ENCODE measurements at places on chromosomes 5 and 9.

- DNase-seq, result no peak
Measured at GRCh38 chr5:119878712-119879111, 249.4 kb downstream of the FAM170A start.

- no peak for DNase-seq
Measured at GRCh38 chr9:128947277-128947526, 201 bp downstream of the DOLK start.

DNA sequence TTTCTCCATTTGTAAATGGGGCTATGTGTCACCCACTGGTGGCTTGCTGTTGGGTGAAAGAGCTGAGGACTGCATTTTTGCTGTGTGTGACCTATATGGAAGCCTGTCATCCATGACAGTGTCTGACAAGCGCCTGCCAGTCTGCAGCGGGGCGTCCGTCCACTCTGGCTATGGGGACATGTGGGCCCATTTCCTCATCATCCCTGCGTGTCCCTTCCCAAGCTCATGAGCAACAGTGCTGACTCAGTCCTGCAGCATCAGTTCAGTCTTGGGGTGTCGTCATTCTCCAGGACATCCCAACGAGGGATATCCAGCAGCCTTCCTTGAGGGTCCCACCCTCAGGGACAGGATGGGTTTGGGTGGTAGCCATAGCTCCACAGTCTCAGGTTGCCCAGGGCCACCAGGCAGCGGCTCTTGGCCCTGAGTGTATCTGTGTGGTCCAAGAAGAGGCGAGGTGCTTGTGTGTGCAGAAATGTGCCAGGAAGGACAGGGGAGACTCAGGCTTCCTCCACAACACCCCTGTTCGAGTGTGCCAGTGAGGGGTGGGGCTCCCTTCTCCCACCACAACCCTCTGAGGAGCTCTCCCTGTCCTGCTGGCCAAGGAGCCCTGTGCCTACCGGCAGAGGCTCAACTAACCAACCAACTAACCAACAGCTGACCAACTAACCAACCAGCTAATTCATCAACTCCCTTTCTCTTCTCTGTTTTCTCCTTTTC lies 2.1 kb downstream of the FGD3 start:
- no peak for DNase-seq

- no peak for DNase-seq
Measured at GRCh38 chr5:77637998-77638762, at the start of gene OTP. Gene OTP (minus strand): TSS chr5:77638713. CDS start chr5:77638549, 164 bp downstream.

GRCh38 chr5:181207214-181207959 lies 2.4 kb upstream of the TRIM7 start:
- peak; percentile 46 for DNase-seq

DNA sequence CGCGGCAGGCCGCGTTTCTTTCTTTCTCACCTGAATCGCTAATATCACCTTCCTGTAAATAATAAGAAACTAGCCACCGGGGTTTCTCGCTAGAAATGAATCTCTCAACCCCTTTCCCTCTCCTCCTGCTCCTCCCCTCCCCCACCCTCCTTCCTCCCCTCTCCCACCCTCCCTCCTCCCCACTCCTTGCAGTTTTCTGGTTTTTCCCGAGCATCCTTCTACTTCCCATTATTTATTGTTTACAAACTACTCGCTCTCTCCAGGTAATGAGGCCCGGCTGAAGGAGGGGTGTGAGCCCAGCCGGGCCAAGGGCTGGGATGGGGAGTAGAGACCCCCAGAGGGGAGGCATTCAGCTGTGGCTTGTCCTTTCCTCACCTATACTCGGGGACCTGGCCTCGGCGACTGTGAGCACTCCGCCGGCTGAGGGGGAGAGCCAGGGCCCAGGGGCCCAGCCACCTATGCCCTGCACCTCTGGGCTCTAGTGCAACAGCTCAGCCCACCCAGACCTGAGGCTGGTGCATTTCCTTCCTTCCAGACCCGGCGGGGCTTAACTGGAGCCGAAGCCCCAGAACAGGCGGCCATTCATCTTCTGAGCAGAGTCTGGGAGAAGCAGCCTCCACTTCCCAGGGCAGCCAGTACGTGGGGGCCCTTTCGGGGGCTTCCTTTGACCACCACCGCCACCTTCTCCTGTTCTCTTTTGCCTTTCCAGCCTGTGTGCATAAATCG lies 2.1 kb upstream of the IRX4 start:
- DNase-seq, result no peak

- DNase-seq, result peak; percentile 65
Measured at GRCh38 chr5:157306692-157307471, 41.0 kb downstream of the CYFIP2 start.

GRCh38 chr5:34686762-34687268 lies 30.7 kb downstream of the RAI14 start:
- no peak for DNase-seq

- no peak for DNase-seq
Measured at GRCh38 chr5:112208699-112209615, 210.1 kb downstream of the EPB41L4A start.

DNA sequence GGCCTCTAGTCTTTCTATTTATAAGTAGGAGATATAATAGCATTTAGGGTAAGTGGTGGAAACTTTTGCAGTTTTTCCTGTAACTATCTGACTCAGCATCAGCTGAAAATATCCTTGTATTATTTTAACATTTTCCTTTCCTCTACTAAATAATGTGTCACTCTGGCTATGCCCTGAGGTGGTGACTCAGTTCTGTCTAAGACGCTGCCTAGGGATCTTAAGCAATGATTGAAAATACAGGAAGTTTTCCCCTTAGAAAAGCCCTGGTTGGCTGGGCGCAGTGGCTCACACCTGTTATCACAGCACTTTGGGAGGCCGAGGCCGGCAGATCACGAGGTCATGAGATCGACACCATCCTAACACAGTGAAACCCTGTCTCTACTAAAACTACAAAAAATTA lies 9.3 kb upstream of the EDIL3 start:
- no peak for DNase-seq

DNA sequence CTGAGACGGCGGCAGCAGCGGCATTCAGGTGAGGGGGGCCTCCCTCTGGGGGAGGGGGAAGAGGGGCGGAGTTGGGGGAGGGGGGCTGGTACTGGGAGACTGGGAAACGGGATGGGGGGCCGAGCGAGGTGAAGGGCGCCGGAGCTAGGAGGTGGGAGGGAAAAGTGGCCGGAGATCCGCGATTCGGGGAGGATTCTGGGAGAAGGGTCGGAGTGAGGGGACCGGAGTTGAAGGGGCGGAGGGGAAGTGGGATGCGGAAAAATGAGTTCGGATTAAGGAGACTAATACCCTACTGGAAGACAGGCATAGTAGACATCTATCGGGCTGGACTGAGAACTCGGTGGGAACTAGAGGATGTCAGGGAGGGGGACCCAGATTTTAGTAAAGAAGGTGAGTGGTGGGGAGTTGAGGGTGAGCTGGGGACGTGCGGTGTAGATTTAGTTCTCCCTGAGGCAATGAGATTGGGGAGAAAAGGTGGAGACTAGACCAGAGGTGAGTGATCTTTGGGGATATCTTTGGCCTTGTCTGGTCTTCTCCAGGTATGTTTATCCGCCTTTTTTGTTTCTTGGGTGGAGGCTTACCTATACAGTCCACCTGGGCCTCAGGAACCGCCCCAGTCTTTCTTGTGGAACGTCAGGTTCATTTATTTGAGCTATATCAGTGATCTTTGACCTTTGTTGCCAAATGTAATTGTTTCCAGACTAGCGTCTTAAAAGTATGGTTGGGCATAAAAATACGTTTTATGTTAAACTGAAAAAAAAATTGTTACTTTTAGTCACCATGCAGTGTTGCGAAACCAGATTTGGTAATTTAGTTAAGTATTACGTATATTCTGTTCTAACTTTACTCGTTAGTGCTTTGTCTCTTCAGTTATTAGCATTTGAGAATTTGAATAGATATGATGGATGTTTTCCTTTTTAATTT lies 632 bp downstream of the UBAP1 start:
- DNase-seq, result no peak

GRCh38 chr5:172721455-172722326 lies 49.3 kb downstream of the DUSP1 start:
- no peak for DNase-seq

DNA sequence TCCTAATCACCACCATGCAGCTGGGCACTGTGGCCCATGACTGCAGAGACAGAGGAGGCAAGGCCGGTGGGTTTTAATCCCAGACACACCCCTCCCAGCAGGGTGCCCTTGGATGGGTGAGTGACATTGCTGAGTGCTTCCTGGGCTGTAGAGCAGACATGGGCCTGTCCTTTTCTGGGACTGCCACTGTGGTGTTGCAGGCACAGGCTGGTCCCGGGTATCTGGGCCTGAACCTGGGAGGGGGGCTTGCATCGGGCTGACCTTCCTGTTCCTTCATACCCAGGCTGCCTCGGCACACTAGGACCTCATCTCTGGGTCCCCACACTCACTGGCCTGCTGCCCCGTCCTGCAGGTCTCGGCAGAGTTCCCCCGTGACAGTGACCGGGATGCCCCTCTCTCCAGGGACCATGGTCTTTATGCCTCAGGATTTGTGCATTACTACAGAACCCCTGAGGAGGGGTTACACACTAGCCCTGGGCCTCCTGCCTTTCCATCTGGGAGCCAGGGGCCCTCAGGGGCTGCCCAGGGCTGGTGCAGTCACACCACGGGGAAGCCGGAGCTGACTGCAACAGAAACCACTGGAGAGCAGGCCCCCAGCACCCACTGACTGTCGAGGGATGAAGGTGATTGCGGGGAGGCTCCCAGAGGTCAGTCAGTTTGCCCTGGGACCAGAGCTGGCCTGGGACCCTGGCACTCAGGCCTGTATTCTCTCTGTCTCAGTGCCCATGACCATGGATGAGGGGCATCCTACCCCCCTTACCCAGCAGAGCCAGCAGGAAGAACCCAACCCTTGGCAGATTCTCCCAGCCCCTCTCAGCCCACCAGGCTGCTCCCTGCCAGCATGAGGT lies 8.9 kb upstream of the SLC25A48 start:
- no peak for DNase-seq

DNA sequence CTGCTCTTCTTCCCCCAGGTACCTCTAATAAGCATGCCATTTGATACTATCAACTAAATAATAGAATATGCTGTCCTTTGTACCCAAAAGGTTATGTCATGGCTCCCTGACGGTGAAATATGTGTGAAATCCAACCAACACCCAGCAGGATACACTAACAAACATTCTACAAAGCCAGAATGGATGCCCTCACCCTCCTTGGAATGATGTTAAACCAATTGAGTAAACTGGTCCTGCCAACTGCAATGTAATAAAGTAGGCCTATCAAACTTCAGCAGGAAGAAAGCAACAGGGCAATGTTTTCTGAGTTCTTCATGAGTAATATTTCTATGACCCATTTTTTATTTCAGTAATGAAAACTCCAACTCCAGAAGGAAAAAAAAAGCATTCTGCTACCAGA lies 24.9 kb downstream of the RGMB start:
- no peak for DNase-seq

DNA sequence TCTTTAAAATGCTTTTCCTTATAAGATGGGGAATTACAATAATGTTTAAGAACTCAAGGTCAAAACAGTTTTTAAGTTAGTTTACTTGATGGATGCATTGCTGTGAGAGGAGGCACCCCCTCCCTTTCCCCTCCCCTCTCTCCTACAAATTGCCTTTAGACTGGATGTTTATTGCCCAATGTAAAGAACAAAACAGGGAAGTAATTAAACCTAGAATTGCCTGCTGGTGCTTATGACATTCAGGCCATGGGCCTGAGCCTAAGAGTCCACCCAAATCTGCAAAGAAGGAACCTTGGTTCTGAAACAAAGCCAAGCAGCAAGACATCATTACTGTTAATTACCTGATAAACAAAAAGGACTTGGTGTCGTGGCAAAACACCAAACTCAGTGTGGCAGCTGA lies 630.3 kb downstream of the ISL1 start:
- no peak for DNase-seq

DNA sequence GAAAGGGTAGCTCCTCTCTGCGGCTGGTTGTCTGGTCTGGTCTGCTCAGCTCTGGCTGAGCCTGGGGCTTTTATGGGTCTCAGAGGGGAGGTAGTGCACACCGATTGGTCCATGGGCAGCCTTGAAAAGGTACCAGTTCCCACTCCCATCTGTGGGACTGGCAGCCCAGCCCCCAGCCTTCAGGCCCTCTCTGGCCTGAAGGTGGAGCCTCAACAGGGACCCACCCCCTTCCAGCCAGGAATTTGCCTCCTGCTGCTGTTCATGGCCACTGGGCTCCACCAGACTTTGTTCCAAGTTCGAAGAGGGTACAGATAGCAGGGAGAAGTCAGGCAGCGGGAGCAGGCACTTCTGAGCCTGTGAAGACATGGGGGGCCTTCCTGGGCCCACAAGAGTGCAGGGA lies 165.3 kb upstream of the SLC27A6 start:
- DNase-seq, result no peak

DNA sequence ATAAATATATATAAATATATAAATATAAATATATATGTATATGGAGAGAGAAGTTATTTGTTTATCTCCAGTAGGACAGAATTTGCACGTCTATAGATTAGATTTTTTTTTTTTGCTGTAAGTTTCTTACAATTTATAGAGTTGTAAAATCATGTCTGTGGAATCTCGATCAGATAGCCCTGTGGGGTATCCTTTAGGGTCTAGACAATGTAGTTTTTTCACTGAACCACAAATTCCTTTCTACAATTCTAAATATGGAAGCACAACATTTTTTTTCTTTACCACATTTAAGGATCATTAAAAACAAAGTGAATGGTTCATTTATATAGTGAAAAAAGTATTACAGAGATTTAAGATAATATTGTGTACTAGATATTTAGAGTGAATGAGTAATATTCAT lies 384.2 kb upstream of the ZNF608 start:
- no peak for DNase-seq

- no peak for DNase-seq
Measured at GRCh38 chr5:169139480-169140050, 161.4 kb downstream of the SLIT3 start.

- DNase-seq, result no peak
Measured at GRCh38 chr9:20701060-20701459, 17.0 kb downstream of the FOCAD start.

All from CD8-positive, alpha-beta T cell (primary cell).